ENCODE measurements at places on chromosomes 2 and 18.
A peak's percentile ranks its signal among the peaks of the same experiment; 100 is the strongest.

DNA sequence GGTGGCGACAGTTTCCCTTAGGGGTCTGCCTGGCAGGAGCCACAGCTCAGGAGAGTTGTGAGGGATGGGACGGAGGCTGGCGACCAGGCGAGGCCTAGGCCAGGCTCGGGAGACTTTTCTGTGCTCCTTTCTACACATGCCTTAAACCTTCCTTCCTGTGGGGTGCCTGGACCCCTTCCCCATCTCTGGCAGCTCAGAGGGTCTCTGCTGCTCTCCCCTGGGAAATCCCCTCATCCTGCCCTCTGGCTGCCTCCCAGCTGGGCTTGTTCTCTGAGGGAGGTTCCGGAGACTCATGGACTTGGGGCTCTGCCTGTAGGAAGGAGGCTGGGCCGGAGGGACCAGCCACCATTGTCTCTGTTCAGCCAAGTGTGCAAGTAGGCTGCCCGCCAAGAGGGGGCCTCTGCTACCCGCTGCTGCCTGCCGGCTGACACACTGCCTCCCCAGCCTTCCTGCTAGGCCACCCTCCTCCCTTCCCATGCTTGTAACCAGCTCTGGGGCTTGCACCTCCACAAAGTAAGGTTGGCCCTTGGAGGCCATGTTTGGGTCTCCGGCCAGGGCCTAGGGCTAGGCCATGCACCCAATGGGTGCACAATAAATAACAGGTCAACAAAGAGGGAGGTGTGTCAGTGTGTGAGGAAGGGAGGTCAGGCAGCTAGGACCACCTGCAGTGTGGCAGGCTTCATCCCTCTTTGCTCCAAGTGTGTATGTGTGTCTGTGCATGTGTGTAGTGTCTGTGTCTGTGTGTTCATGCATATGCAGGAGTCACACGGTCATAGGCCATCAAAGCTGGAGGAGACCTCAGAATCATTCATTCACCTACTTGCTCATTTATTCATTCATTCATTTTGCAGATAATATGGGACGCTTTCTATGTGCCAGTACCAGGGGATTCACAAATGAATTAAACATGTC, 28.8 kb downstream of the PSD4 start:
- no peak for DNase-seq

GRCh38 chr2:5695654-5696403, 3.6 kb downstream of the SOX11 start:
- no peak for DNase-seq

DNA sequence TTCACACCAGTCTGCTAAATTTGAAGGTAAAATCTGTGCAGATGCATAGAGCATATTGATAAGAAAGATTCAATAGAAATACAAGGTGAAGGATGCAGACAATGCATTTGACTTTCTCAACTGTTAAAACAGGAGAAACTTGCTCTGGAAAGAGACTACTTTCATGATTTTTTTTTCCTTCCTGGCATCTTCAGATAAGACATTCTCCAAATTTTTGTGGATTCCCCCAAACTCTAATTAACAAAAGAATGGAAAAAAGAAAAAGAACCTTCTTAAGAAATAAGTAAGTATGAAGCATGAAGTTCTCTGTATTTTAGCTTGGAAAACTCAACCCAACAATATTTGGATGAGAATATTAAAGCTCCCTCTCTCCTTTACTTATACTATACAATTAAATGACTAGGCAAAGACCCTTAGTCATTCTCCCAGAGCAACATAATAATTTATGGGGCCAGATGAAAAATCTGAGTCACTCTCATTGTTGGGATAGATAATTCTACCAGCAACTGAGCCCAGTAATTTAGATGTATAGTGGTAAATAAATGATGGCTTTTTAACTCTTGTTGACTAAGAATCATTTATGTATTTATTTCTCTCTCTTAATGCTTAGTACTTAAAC, 298.7 kb upstream of the COL3A1 start:
- DNase-seq, result no peak

DNA sequence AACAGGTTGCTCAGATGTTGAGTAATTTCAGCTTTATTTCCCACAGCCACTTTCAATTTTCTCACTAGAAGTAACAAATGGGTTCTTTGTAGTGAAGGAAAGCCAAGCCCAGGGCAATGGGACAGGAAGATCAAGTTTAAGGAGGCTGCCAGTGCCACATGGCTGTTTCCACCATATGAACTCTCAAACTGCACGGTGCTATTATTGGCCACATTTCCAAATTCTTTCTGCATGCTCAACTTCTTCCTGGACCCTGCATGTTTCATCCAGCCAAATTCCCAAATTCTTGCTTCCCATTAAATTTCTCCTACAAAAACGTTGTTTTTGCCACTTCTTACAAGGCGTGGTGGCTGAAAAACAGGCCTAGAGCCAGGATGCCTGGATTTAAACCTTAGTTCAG, 193.3 kb upstream of the SPHKAP start:
- no peak for DNase-seq

- DNase-seq, result no peak
Observed at GRCh38 chr2:42569883-42570282, 1.5 kb downstream of the MTA3 start.

DNA sequence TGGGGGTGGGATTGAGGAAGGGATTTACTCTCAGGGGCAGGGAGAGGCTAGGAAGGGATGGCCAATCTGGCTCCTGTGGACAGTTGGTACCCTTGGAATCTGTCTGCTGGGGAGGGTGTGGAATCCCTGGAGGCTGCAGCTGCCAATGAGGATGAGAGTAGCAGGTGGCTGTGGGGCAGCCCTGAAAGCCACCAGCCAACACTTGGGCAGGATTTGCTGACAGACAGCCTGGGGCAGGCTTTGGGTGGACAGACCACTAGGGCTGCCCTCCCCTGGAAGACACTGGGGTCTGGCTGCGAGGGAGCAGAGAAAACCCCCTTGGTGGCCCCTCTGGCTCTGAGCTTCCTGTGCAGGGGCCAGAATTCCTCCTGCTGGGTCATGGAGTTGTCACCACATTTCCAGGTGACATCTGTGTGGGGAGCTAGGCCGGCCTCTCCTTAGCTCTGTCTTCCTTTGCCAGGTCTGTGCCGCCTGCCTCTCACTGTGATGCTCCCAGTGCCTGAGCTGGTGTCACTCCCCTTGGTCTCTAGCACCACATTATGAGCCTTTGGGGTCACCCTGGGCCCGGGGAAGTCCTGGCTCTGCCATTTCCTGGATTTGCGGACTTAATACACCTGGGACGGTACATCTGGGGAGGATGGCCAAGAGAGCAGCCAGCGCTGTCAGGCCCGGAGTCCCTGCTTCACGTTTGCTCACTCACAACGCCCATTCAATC, 13.4 kb upstream of the ARHGEF4 start:
- no peak for DNase-seq

- DNase-seq, result peak; percentile 31
Observed at GRCh38 chr2:118881490-118882129, 34.2 kb upstream of the EN1 start.

DNA sequence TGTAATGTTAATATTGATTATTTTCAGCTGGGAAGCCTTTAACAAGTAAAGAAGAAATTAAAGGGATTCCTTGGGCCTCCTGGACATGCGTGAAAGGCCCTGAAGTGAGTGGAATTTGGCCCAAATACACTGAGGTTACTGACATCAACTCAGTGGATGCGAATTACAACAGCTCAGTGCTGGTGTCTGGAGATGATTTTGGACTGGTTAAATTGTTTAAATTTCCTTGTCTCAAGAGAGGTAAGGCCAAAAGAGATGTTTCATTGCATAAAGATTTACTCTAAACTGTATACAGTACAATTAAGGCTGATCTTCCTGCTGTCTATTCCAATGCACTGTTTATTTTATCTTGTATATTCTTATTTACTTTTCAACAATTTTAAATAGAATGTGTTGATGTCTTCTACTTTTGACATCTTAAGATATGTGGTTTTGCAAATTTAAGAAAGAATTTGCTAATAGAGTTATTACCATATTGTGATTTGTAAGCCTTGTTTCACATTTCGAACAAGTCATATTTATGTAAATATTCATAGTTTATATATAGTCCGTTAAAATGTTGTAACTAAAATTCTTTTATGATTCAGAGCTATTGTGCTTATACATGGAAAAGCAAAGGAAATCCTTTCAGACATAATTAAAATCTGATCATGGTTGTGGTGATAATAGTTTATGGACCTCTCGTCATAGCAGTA, 130.3 kb downstream of the EML6 start:
- DNase-seq, result no peak

DNA sequence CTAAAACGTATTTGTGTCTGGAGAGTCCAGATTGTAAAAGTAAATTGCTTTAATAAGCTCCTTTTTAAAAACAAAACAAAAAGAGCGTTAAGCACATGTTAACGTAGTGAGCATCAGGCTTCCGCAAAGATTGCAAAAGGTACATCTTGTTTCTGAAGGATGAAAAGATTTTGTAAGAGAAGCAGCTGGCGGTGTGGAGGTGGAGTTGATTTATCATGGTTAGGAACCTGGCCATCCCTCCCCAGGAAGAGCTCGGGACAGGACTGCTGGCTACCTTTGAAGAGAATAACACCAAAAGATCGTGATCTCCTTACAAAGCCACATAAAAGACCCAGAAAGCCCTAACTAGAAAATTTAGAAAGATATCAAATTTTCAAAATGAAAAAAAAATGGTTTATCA, 132.2 kb downstream of the DNER start:
- DNase-seq, result no peak

- DNase-seq, result no peak
Observed at GRCh38 chr18:24678107-24678506, 217.7 kb downstream of the HRH4 start.

DNA sequence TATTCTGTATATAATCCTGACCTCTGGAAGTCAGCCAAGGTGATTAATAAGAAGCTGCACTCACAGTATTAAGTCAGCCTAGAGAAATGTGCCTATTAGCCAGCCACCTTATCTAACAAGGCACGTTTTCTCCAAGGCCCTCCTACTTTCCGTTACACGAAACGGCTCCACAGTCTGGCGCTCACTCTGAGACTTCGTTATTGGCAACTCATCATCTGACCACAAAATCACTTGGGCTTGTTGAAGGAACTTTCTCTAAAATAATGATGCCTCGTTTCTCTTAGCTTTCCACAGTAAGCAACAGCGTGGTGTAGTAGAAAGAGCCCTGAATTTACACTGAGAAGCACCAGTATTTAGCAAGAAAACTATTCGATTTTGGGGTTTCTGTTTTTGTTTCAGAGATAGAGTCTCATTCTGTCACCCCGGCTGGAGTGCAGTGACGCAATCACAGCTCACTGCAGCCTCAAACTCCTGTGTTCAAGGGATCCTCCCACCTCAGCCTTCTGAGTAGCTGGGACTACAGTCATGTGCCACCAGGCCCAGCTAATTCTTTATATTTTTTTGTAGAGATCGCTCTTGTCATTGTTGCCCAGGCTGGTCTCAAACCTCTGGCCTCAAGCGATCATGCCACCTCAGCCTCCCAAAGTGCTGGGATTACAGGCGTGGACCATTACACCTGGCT, 53.6 kb upstream of the SLC14A1 start:
- DNase-seq, result no peak
